Smooth muscle cell of bladder (primary cell): ENCODE measurements at places on chromosomes 3 and 15. TPM values are rescaled to one million over a fixed set of nuclear protein-coding genes. Genes with fewer than 3 reads are reported as not detected.

ACVR2B gene
- 1.6 and 2.2 TPM in 2 replicates for total RNA-seq

TTLL13 gene
- 0.09 and 0.14 TPM in 2 replicates for total RNA-seq

HAPLN3 gene
- 4.7 and 9.8 TPM in 2 replicates for total RNA-seq

ERICH6 gene
- under 0.01 TPM in 1 of 2 replicates, not detected in the other for total RNA-seq

PLOD2 gene
- total RNA-seq, result 239 and 311 TPM in 2 replicates

NR1I2 gene
- total RNA-seq, result not detected in 2 replicates

PCSK6 gene
- total RNA-seq, result 7.7 and 11.6 TPM in 2 replicates

REC114 gene
- total RNA-seq, result not detected in 2 replicates

TNFAIP8L3 gene
- 10.0 and 14.2 TPM in 2 replicates for total RNA-seq

MAPK6 gene
- total RNA-seq, result 54.1 and 65.1 TPM in 2 replicates

ERC2 gene
- total RNA-seq, result not detected in 2 replicates

SLC28A1 gene
- total RNA-seq, result not detected in 2 replicates

ACKR4 gene
- 1.4 and 2.0 TPM in 2 replicates for total RNA-seq

MME gene
- total RNA-seq, result 603 and 789 TPM in 2 replicates

WNT7A gene
- total RNA-seq, result under 0.01 TPM in 1 of 2 replicates, not detected in the other

HYAL1 gene
- total RNA-seq, result 1.6 and 2.5 TPM in 2 replicates

GOLGA8M gene
- 0.28 and 0.92 TPM in 2 replicates for total RNA-seq

C3orf22 gene
- total RNA-seq, result not detected in 2 replicates

ACTRT3 gene
- 3.7 and 4.4 TPM in 2 replicates for total RNA-seq

NDUFAF3 gene
- 80.5 and 88.0 TPM in 2 replicates for total RNA-seq

TRAT1 gene
- total RNA-seq, result not detected in 2 replicates

MUC4 gene
- total RNA-seq, result under 0.01 TPM in 1 of 2 replicates, not detected in the other

PAQR9 gene
- total RNA-seq, result 0.18 TPM in 1 of 2 replicates, not detected in the other

SLC22A14 gene
- total RNA-seq, result under 0.01 and 0.18 TPM in 2 replicates

PPM1M gene
- 21.0 and 26.8 TPM in 2 replicates for total RNA-seq

ALG1L2 gene
- 0.43 TPM in 1 of 2 replicates, not detected in the other for total RNA-seq

CEP63 gene
- 23.9 and 25.1 TPM in 2 replicates for total RNA-seq

RNF123 gene
- 20.5 and 20.6 TPM in 2 replicates for total RNA-seq

FAH gene
- total RNA-seq, result 52.1 and 53.3 TPM in 2 replicates

DPPA2 gene
- total RNA-seq, result not detected in 2 replicates

SOX14 gene
- not detected in 2 replicates for total RNA-seq

TAGLN3 gene
- total RNA-seq, result 0.71 and 0.74 TPM in 2 replicates

DLEC1 gene
- total RNA-seq, result 0.09 and 0.14 TPM in 2 replicates

FGD5 gene
- 0.14 and 0.37 TPM in 2 replicates for total RNA-seq

SLC28A2 gene
- total RNA-seq, result under 0.01 TPM in 1 of 2 replicates, not detected in the other

GOLGA8J gene
- total RNA-seq, result not detected in 2 replicates

ACAN gene
- 0.28 and 0.92 TPM in 2 replicates for total RNA-seq

MEIS2 gene
- 53.5 and 102 TPM in 2 replicates for total RNA-seq

CTXN2 gene
- total RNA-seq, result not detected in 2 replicates

CHRFAM7A gene
- 0.14 TPM in 1 of 2 replicates, not detected in the other for total RNA-seq

TERC gene
- 37.7 and 59.6 TPM in 2 replicates for total RNA-seq

IL17RC gene
- 24.7 and 34.0 TPM in 2 replicates for total RNA-seq

TM2D3 gene
- total RNA-seq, result 37.0 and 42.3 TPM in 2 replicates

TMEM39A gene
- 65.8 and 67.6 TPM in 2 replicates for total RNA-seq

ARHGEF26 gene
- total RNA-seq, result 1.8 and 2.5 TPM in 2 replicates

LRRC31 gene
- not detected in 2 replicates for total RNA-seq

CNTN3 gene
- 0.28 and 2.4 TPM in 2 replicates for total RNA-seq

P2RY14 gene
- total RNA-seq, result 0.43 TPM in 1 of 2 replicates, not detected in the other

SLC24A5 gene
- total RNA-seq, result not detected in 2 replicates

EXD1 gene
- total RNA-seq, result not detected in 2 replicates

ABHD17C gene
- 12.1 and 16.1 TPM in 2 replicates for total RNA-seq

ONECUT1 gene
- total RNA-seq, result 0.09 and 0.14 TPM in 2 replicates

STRIT1 gene
- total RNA-seq, result not detected in 2 replicates

CAMK2N2 gene
- total RNA-seq, result 0.09 and 0.14 TPM in 2 replicates

TMEM158 gene
- total RNA-seq, result 21.2 and 35.7 TPM in 2 replicates

ATRIP gene
- total RNA-seq, result 2.8 and 4.0 TPM in 2 replicates
